Natural killer cell treated with Interleukin-12 subunit alpha and Interleukin-12 subunit beta and Interleukin-15 and Interleukin-18, amount 100 ng/mL, for 72 hours (primary cell): ENCODE measurements at places on chromosomes 7 and 10.

DNA sequence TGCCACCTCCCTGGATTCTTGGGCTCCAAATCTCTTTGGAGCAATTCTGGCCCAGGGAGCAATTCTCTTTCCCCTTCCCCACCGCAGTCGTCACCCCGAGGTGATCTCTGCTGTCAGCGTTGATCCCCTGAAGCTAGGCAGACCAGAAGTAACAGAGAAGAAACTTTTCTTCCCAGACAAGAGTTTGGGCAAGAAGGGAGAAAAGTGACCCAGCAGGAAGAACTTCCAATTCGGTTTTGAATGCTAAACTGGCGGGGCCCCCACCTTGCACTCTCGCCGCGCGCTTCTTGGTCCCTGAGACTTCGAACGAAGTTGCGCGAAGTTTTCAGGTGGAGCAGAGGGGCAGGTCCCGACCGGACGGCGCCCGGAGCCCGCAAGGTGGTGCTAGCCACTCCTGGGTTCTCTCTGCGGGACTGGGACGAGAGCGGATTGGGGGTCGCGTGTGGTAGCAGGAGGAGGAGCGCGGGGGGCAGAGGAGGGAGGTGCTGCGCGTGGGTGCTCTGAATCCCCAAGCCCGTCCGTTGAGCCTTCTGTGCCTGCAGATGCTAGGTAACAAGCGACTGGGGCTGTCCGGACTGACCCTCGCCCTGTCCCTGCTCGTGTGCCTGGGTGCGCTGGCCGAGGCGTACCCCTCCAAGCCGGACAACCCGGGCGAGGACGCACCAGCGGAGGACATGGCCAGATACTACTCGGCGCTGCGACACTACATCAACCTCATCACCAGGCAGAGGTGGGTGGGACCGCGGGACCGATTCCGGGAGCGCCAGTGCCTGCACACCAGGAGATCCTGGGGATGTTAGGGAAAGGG lies 913 bp downstream of the NPY start:
- DNase-seq, result no peak
- peaks cover under 1% of the 10 kb centered on the region for H3K4me1 ChIP-seq
- H3K36me3 ChIP-seq, result no peaks in the 10 kb centered on the region
- H3K27ac ChIP-seq, result no peak overlapping the region
- no peak overlapping the region for H3K4me3 ChIP-seq

GRCh38 chr10:16425449-16425848 lies 11.4 kb upstream of the PTER start:
- H3K4me3 ChIP-seq, result no peak overlapping the region
- no peaks in the 10 kb centered on the region for H3K36me3 ChIP-seq
- no peak for DNase-seq
- H3K27me3 ChIP-seq, result peaks cover 8% of the 10 kb centered on the region
- no peaks in the 10 kb centered on the region for H3K4me1 ChIP-seq
- H3K27ac ChIP-seq, result no peak overlapping the region

GRCh38 chr10:97327348-97328294 lies 6.9 kb downstream of the FRAT2 start:
- peak; percentile 5 for DNase-seq
- peak overlapping the region; percentile 43 for H3K27ac ChIP-seq
- H3K4me3 ChIP-seq, result peak overlapping the region; percentile 50

DNA sequence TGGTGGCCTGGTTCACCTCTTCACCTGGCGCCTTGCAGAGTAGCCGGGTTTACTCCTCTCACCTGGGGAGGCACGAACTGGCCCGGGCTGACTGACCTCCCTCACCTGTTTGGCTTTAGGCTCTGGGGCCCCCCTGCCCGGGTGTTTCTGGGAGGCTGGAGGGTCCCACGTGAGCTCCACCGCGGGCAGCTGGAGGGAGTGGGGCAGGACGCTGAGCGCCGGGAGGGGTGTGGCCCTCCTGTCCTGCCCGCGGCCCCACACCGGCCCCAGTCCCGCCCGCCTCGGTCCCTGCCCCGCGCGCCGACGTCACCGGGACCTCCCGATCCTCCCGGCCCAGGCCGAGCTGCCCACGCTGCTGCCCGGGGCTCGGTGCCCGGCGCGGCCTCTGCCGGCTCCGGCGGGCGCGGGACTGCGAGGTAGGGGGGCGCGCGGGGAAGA lies at the start of gene AMZ1:
TSS of gene AMZ1 (plus strand) at position 322 of the 438 bp plus-strand sequence. CDS start 12,250 bp downstream, outside the sequence.
- peak within 1 kb of the TSS; percentile 51 for H3K4me3 ChIP-seq
- DNase-seq, result no peak
- no peaks in the 10 kb centered on the region for H3K36me3 ChIP-seq

GRCh38 chr7:452226-452751 lies 67.4 kb downstream of the PDGFA start:
- H3K27me3 ChIP-seq, result peaks cover 10% of the 10 kb centered on the region
- H3K36me3 ChIP-seq, result no peaks in the 10 kb centered on the region
- no peak for DNase-seq

DNA sequence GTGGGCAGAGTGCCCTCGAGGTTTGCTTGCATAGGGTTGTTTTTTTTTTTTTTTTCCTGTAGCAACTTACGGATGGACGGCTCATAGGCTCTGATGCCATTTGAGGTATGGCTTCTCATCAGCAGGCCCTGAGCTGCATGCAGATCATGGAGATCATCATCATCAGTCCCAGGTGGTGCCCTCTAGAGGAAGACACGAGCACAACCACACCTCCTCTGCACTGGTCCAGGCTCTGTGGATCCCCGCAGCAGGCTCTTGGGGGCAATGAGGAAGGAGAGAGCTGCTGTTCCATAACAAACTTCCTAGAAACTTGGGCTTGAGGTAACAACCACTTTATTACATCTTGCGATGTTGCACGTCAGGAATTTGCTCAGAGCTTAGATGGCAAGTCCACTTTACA lies 132.7 kb upstream of the CXCL12 start:
- no peaks in the 10 kb centered on the region for H3K27me3 ChIP-seq
- DNase-seq, result no peak
- H3K4me3 ChIP-seq, result no peak overlapping the region
- H3K4me1 ChIP-seq, result no peaks in the 10 kb centered on the region

GRCh38 chr7:2728316-2729030 lies 40.5 kb downstream of the AMZ1 start:
- no peak for DNase-seq
- peaks cover 5% of the 10 kb centered on the region for H3K36me3 ChIP-seq
- H3K27me3 ChIP-seq, result no peaks in the 10 kb centered on the region

GRCh38 chr10:103144041-103144440 lies 49.0 kb downstream of the NT5C2 start:
- no peak for DNase-seq
- H3K4me3 ChIP-seq, result no peak overlapping the region
- peaks cover 12% of the 10 kb centered on the region for H3K4me1 ChIP-seq
- peaks cover 15% of the 10 kb centered on the region for H3K36me3 ChIP-seq
- H3K27ac ChIP-seq, result no peak overlapping the region

DNA sequence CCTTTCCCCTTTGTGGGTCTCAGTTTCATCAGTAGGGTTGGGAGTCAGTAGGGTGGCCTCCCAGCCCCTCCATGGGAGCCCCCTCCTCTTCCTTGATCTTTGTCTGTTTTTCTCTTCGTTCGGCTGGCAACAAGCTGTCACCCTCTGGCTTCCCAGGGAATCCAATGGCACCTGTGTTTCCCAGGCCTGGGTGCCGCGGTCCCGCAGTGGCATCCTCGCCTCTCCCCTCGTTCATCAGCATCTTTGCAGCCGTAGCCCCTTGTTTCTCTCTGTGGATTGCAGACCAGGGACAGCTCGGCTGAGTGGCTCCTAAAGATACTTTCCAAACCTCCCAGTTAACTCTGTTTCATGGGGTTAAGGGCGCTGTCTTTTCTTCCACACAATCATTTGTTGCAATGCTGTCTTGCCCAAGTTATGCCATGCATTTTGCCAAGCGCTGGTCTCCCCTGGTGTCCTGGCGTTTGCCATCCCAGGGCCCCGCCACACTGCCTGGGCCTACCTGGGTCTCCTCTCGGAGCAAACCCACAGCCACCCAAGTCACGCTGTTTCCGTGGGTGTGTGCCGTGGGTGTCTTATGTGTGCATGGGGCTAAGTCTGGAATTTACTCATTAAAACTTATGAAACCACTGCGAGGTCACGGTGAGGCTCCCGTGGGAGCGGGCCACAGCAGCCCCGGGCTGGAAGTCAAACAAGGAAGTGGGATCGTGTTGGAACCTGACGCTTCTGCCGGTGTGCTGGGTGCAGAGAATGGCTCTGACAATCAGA lies 189.4 kb upstream of the SHH start:
- H3K27me3 ChIP-seq, result peaks cover 10% of the 10 kb centered on the region
- H3K27ac ChIP-seq, result no peak overlapping the region
- no peaks in the 10 kb centered on the region for H3K36me3 ChIP-seq
- DNase-seq, result no peak

DNA sequence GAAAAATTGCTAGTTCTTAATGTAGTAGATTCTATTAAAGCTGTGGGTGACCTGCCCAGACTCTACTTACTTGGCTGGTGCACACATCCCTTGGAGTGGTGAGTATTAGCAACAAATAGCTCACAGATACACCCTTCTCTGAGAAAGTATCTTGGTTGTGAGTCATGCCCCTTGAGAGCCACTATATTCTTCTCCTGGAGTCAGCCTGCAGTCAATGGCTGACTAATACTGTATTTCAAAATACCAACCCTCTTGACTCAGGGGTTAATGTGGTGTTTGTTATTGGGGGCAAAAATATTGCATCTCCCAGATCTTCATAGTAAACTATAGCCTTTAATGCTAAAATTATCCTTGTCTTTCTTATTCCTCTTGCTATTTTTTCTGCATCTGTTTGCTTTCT lies 354.9 kb downstream of the BMPER start:
- no peaks in the 10 kb centered on the region for H3K27me3 ChIP-seq
- no peak overlapping the region for H3K4me3 ChIP-seq
- no peaks in the 10 kb centered on the region for H3K4me1 ChIP-seq
- no peak overlapping the region for H3K27ac ChIP-seq
- DNase-seq, result no peak
- H3K36me3 ChIP-seq, result no peaks in the 10 kb centered on the region

GRCh38 chr10:124206616-124207015 lies 113.2 kb upstream of the CHST15 start:
- DNase-seq, result no peak
- peaks cover 6% of the 10 kb centered on the region for H3K27me3 ChIP-seq
- H3K4me1 ChIP-seq, result no peaks in the 10 kb centered on the region
- no peaks in the 10 kb centered on the region for H3K36me3 ChIP-seq
- H3K4me3 ChIP-seq, result no peak overlapping the region

DNA sequence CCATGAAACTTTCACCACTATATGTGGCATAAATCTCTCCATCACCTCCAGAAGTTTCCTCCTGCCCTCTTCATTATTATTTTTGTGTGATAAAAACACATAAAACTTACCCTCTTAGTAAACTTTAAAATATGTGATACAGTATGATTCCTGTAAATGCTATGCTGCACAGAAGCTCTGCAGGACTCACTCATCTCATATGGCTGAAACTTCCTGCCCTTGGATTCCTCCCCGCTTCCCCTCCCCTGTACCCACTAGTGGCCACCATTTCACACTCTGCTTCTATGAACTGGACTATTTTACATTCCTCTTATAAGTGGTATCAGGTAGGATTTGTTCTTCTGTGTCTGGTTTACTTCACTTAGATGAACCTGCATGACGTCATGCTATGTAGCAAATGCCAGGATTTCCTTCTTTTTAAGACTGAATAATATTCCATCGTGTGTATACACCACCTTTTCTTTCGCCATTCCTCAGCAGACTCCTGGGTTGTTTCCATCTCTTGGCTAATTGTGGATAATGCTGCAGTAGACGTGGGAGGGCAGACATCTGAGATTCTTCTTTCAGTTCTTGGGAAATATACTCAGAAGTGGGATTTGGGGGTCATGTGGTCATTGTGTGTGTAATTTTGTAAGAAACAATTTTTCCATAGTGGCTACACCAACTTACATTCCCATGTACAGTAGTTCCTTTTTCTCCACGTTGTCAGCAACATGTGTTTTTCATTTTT lies 335.2 kb downstream of the SDK1 start:
- no peaks in the 10 kb centered on the region for H3K4me1 ChIP-seq
- no peak for DNase-seq
- H3K4me3 ChIP-seq, result no peak overlapping the region

DNA sequence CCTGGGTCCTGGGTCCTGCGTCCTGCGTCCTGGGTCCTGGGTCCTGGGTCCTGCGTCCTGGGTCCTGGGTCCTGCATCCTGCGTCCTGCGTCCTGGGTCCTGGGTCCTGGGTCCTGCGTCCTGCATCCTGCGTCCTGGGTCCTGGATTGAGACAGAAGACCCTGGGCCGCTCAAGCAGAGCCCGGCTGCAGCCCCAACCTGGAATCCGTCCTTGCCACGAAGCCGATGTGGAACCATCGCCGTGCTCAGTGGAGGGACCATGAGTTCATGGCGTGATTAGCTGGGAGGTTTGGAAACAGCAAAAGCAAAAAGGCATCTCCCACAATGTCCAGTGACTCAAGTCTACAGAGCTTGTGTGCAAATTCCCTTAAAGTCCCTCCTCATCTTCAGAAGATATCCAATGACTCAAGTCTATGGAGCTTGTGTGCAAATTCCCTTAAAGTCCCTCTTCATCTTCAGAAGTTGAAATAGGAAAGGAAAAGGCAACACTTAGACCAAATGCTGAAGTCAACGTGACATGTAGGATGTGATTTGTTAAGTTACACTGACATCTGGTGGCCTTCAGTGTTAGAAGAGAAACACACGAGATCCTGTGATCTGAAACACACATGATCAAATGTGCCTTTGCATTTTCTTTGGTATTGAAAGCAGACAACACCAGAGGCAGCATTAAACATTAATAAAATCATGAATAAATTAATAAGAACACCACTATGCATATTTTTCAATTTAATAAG lies 179.9 kb downstream of the PTPRN2 start:
- H3K4me3 ChIP-seq, result no peak overlapping the region
- no peaks in the 10 kb centered on the region for H3K4me1 ChIP-seq
- H3K27ac ChIP-seq, result no peak overlapping the region
- H3K27me3 ChIP-seq, result no peaks in the 10 kb centered on the region
- no peaks in the 10 kb centered on the region for H3K36me3 ChIP-seq

GRCh38 chr10:2837674-2838073 lies 229.7 kb upstream of the PFKP start:
- peaks cover 42% of the 10 kb centered on the region for H3K27me3 ChIP-seq
- H3K27ac ChIP-seq, result no peak overlapping the region
- H3K4me3 ChIP-seq, result no peak overlapping the region
- H3K36me3 ChIP-seq, result no peaks in the 10 kb centered on the region

DNA sequence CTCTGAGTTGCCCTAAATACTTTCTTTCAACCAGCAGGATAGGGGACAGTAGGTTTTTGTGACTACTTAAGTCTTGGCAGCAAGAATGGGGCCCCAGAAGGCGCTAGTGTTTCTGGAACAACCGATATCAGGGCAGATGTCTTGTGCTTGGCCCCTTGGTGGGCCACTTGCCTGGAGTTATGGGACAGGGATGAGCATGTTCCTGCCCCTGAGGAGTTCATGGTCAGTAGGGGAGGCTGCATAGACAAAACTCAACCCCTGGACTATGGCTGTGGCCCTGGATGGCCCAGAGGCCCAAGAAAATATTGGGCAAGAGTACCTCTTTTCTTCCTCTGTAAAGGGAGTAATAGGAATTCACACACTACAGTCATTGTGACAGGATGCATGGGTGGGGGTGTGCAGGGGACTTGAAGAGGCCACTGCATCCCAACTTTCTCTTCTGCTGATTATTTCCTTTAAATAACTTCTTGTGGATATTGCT lies 57.7 kb upstream of the IGFBP3 start:
- H3K4me3 ChIP-seq, result no peak overlapping the region
- H3K36me3 ChIP-seq, result no peaks in the 10 kb centered on the region
- H3K4me1 ChIP-seq, result no peaks in the 10 kb centered on the region
- H3K27ac ChIP-seq, result no peak overlapping the region
- peaks cover 2% of the 10 kb centered on the region for H3K27me3 ChIP-seq
